ENCODE measurements at places on chromosomes 4 and X.

DNA sequence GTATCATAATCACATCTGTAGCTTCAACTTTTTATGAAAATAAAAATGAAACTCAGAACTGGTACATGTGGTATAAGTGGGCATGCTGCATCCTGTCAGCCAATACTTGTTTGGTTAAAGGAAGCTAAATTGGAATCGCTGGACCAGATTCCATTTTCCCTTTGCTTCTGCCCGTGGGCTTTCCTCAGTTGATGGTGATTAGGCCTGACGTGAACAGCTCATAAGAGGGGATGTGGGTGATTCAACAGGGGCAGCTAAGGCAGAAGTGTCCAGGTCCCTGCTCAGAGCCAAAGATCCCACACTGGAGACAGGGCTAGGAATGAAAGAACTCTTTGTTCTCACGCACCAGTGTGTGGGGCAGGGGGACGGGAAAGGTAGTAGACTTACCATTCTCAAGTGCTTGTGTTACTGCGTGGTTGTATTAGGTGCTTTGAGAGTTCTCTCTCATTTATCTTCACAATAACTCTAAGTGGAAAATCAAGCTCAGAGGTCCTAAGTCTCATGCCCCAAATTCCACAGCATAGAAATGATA is 63.2 kb upstream of the GUCY1A1 start:
- no peak for DNase-seq

GRCh38 chrX:107556967-107557366 is 71.3 kb upstream of the PRPS1 start:
- no peak for DNase-seq

DNA sequence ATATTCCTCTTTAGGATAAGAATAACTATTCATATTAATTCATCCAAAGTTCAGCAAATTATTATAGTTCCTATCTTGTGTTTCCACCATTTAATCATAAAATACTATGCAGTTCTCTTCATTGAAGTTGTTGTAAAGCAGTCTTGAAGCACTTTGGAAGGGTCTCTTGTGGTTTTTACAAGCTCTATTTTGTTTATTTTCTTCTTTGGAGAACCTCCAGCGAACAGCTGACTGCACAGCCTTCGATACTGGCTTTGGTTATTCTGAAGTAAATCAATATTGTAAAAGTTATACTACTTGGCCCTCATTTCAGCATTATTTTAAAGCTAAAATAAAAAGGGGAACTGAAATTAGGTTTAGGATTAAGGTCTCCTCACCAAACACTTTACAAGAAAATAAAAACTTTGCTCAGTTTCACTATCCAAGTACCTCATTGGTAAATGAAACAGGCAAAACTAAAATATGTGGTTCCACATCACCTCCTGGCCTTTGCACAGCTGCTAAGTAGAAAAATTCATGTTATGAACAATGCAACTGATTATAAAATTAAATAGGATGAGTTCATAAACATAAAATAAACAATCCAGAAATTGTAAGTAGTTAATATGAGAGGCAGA is 1629.2 kb upstream of the ADGRL3 start:
- no peak for DNase-seq

- DNase-seq, result no peak
Measured at GRCh38 chr4:525660-526059, 26.6 kb downstream of the PIGG start.

GRCh38 chr4:73045879-73046278 is 23.6 kb downstream of the COX18 start:
- no peak for DNase-seq

GRCh38 chr4:40149960-40150385 is 46.9 kb upstream of the RHOH start:
- DNase-seq, result peak; percentile 73

DNA sequence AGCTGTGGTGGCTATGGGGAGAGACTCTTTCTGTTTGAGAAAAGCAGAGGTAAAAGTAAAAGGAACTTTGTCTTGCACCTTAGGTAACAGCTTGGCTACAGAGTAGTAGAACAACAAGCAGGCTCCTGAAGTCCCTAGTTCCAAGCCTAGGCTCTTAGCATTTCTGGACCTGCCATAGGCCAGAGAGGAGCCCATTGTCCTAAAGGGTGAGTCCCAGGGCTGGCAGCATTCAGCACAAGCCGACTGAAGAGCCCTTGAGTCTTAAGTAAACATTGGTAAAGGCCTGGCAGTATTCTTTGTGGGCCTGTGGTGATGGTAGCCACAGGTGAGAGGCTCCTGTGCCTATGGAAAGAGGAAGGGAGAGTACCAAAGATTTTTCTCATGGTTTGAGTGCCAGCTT is 38.2 kb downstream of the CSN3 start:
- DNase-seq, result no peak

DNA sequence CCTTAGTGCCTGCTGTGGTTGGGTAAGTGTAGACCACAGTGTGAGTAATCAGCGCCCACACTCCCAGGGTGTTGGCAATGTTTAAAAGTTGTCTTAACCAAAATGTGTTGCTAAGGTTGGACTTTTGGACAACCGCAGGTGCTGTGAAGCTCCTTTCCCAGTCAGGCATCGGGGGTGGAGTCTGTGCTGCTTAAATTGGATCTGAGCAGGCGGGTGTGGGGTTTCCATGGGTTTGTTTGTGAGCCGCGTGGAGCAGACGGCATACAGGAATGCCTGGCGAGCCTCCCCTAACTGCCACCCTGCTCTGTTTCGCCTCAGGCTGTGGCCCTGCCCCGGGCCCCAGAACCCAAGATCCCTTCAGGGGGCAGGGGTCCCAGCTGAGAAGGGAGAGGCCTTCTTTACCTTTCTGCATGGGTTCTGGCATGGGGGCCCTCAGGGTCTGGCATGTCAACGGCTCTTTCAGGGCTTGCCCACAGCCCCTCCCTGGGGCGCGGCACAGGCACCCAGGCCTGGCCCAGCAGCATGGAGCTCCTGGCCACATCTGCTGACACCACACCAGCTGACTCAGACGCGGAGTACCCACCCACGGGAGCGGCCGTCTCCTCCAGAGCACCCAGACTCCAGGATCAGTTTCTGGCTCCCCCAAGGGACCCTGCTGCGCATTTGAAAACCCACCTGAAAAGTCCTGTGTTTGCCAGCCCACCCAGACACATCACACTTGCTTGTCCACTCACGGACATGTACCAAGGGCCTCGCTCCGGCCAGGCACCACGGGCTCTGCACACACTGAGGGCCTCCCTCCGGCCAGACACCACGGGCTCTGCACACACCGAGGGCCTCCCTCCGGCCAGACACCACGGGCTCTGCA is 5.1 kb upstream of the SPON2 start:
- DNase-seq, result no peak

DNA sequence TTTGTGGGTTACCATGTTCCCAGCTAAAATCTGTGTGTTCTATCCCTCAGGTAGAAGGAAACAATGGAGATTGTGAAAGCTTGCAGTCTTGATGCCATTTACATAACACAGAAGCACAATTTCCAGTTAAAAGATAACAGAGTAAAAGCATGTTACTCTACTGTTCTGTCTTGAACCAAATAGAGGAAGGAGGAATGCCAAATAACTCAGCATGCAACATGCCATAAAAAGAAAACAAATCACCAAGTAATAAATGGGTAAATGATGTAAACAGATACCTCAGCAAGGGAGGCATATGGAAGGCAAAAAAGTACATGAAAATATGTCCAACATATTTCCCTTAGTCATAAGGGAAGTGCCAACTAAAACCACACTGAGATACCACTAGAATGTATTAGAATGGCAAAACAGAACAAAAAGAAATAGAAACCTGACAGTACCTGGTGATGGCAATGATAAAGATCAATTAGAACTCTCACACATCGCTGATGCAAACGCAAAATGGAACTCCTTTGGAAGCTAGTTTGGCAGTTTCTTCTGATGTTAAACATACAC is 502.6 kb upstream of the HS3ST1 start:
- no peak for DNase-seq

- DNase-seq, result no peak
Measured at GRCh38 chrX:150213481-150214030, 149.6 kb upstream of the MAMLD1 start.

Measured in stimulated activated CD4-positive, alpha-beta T cell treated with anti-CD3 and anti-CD28 coated beads, Interleukin-1b, Interleukin-23, amount 100 ng/mL, for 4 hours (primary cell).